Smooth muscle cell of bladder (primary cell): ENCODE measurements at places on chromosomes 12 and 14. TPM values are rescaled to one million over a fixed set of nuclear protein-coding genes. Genes with fewer than 3 reads are reported as not detected.

The DPF3 gene
- 1.3 and 2.4 TPM in 2 replicates for total RNA-seq

The USP44 gene
- total RNA-seq, result 6.0 and 13.8 TPM in 2 replicates

The HOXC10 gene
- total RNA-seq, result 0.18 and 0.43 TPM in 2 replicates

The NTN4 gene
- total RNA-seq, result 47.8 and 76.1 TPM in 2 replicates

The LMNTD1 gene
- 0.28 and 0.37 TPM in 2 replicates for total RNA-seq
